T-helper 1 cell (primary cell): ENCODE measurements at places on chromosomes 7 and 10.

- no peak for DNase-seq
Measured at GRCh38 chr10:21032587-21033319, 135.6 kb upstream of the NEBL start.

DNA sequence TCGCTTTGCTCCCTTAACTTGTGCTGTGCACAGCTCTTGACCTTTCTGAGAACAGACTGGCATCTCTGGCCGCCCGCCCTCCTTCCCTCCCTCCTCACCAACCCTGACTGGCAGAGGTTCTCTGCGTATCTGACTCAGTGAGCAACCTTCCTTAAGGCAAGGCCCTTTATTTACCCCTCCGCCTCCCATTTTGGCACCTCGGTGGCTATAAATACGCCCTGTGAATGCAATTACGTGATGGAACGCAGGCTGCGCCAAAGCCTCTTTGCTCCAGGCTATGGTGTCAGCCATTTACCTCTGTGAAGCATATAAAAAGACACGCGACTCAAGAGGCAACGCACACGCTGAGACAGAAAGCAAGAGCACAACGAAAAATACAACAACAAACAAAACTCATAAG, 764.3 kb downstream of the SUGCT start:
- no peak for DNase-seq

GRCh38 chr10:27380929-27381358, 123.2 kb upstream of the RAB18 start:
- no peak for DNase-seq

- no peak for DNase-seq
Measured at GRCh38 chr10:118922226-118922625, 107.3 kb upstream of the NANOS1 start.

- DNase-seq: no peak
Measured at GRCh38 chr7:35716038-35716803, 21.3 kb upstream of the HERPUD2 start.

DNA sequence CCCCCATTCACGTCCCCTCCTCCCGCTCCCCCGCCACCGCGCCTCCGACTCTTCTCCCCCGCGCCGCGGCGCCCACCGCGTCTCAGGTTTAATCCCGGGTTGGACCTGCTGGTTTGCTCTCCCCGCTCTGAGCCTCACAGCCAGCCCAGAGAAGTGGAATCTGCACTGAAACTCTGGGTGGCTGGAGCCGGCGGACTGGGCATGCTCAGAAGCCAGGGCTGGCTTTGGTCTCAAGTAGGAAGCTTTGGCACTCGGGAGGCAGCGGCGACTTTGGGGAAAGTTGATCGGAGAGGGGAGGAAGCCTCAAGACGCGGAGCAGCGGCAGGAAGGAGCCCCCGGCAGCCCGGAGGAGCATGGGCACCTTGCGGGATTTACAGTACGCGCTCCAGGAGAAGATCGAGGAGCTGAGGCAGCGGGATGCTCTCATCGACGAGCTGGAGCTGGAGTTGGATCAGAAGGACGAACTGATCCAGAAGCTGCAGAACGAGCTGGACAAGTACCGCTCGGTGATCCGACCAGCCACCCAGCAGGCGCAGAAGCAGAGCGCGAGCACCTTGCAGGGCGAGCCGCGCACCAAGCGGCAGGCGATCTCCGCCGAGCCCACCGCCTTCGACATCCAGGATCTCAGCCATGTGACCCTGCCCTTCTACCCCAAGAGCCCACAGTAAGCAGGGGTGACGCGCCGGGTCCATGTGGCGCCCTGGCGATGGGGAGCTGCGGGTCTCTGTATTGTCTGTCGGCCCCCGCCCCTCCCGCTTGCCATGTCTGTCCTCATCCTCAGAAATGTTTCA, at the start of gene PRKG1:
Gene PRKG1, plus strand, starts transcription at position 250 of the 791 bp plus-strand sequence.
- no peak for DNase-seq

DNA sequence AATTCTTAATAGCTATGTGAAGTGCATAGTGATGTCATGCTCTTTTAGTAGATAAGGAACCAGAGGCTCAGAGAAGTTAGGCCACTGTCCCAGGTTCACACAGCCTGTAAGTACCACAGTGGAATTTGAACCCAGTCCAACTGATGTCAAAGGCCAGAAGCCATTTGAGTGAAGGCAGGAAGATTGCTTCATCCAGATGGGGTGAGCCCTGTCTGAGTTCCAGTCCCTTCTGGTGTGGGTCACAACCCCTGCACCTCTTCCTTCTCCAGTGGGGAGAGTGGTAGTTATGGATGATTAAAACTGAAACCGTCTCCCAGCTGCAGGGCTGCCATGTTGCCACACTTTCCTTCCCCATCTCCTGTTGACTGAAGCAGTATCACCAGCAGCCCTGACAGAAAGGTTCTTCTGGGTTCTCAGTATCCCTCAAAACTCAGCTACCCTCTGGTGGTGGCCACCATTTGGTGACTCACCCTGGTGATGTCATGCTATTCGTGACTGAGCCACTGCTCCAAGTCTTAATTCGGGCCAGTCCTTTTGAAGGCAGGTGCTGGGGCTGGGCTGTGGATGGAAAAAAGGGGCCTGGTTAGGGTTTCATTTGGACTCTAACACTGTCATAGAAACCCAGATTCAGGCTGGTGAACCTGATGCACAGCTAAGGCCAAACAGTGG, 1.5 kb upstream of the C10orf95 start:
- no peak for DNase-seq

DNA sequence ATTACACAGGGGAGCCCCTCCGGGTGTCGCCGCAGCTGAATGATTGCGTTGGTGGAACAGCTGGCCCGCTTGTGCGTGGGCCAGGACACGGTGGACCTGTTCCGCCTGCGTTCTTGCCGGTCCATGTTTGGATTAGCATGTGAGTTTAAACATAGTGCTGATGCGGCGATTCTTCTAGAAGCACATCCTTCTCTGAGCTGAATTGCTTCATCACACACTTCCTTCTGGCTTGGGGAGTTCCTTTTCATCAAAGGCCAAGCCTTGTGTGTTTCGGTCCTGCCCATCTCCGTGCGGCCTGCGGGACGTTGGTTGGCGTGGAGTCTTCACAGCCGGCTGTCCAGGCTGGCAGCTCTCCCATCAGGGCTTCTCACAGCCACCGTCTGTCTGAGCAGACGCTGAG, 45.5 kb upstream of the SLC29A4 start:
- DNase-seq: no peak

DNA sequence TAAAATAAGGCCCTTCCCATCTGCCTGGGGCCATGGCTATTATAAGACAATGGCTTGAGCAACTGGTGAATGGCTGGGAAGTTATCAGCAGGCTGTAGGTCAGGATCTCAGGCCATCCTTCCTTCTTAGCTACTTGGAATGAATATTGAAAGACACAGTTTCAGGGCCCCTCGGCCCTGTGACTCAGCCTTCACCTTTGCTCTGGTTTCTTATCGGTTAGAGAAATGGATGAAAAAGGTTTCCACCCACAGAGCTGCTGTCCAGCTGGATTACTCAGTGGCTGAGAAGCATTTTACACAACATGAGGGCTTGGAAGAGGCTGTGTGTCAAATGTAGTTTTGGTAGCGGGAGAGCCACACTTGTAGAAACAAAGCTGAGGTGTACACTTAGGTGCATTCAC, 9.4 kb downstream of the ACSL5 start:
- no peak for DNase-seq

DNA sequence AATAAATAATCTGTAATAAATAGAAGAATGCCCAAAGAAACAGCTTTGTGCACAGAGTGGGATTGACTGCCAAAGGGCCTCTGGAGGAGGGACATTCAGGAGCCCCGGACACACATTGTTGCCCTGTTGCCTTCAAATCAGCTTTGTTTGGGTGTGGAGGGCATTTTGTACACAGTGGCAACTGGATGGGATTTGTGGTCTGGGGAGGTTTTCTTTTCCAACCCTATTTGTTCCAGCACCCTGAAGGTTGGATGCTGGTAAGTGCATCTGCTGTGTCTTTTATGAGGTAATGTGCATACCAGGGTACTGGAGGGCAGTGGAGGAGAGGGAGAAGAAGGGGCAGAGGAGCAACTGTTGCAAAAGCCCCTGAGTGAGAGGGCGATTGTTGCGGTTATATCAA, 6.3 kb downstream of the LRMDA start:
- DNase-seq: no peak

- DNase-seq: no peak
Measured at GRCh38 chr7:30844483-30844874, 67.2 kb upstream of the AQP1 start.

DNA sequence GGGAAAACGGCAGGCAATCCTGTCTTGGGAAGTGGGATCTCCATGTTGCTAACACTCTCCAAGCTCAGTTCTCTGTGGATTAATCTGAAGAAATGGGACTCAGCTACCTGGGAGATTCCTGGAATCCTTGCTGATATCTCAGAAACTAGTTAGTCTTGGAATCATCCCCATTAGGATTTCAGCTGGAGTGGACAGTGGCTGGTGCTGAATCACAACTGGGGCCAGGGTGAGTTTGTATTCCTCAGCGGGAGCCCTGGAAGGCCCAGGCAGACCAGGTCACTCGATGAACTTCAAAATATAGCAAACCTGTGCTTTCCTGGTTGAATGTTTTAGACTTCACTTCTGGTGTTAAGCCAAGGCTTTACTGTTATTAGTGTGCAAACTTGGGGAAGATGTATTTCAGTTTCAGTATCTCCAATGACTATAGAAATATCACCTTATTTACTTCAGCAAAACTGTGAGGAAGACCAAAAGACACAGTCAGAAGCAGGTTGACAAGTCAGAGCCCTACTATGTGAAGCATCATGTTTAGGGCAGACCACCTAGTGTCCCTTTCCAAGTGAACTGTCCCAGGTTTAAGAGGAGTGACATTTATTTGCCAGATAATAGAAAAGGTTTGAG, 126.1 kb downstream of the AOAH start:
- peak; percentile 31 for DNase-seq

GRCh38 chr10:49612513-49613164, 1.2 kb upstream of the CHAT start:
- no peak for DNase-seq
